ENCODE measurements at places on chromosomes 3 and 15. TPM values are rescaled to one million over a fixed set of nuclear protein-coding genes. Genes with fewer than 3 reads are reported as not detected.

The LIPH gene
- total RNA-seq = not detected

GRCh38 chr3:168497741-168498140 lies 402.0 kb upstream of the GOLIM4 start:
- no peak for DNase-seq

DNA sequence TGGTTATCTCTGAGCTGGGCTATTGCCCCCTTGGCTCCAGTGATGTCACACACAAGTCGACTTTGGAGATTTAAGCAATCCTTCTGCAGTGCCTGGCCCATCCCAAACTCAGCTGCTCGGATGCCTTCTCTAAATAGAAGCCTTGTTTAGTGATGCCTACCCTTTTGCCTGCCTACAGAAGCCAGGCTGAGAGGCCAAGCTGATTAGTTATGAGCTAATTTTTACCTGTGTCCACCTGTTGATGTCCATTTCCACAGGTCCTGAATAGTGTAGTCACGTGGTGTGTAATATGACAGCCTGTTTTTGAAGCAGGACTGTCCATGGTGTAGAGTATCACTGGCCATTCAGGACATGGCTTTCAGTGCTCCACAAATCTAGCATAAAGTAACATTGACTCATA lies 45.5 kb downstream of the SSUH2 start:
- DNase-seq = no peak

- DNase-seq = no peak
Observed at GRCh38 chr15:68710536-68710935, 110.2 kb downstream of the ANP32A start.

The ITIH1 gene
- total RNA-seq = not detected

The SLC27A2 gene
- total RNA-seq = 0.91 TPM

The MEX3B gene
- 49.5 TPM for total RNA-seq

GRCh38 chr3:178492491-178492890 lies 43.7 kb upstream of the KCNMB2 start:
- no peak for DNase-seq

The TMEM108 gene
- total RNA-seq = 5.3 TPM

DNA sequence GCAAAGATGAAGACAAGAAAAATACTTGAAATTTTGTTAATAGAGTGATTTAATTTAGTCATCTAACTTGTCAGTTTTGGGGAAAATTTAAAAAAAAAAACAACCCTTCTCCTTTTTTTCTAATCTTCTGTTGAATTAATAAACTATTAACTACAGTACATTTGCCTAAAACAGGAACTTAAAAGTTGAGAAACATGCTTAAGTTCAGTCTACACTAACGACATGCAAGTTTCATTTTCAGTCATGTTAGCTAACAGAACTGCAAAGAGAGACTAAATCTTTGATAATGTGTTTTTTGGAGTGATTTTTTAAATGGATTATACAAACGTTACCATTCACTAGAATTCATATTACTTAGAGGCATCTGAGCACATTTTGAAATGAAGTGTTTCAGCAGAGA lies 71.9 kb upstream of the MBNL1 start:
- DNase-seq = no peak

The TUSC7 gene
- not detected for total RNA-seq

DNA sequence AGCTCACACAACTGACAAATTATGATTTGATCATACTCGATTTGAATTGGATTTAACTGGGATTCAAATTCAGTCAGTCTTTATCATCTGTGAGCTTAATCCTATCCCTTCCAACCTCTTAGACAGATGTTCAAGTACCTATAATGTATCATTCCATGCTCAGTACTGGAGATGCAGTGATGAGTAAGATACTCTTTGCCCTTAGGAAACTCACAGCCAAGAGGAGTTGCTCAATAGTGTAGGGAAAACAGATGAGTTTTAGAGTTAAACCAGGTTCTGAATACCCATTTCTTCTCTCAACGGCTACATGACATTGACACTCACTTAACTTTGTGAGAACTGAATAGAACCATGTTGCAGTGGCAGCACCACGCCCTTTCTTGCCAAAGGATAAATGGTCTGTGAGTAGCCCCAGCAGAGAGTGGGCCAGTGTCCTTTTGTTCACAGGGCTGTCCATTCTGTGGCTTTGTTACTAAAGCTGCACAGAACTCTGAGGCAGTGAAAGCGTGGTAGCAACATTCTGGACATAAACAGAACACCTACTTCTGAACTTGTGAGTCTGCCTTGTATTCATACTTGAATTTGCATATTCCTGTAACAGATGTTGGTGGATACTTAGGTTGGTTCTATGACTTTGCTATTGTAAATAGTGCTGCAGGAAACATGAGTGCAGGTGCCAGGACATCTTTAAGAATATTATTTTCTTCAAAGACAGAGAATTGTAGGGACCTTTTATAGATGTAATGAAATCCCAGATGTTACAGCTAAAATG lies 91.6 kb downstream of the RASA2 start:
- no peak for DNase-seq

The UCN2 gene
- 1.3 TPM for total RNA-seq

- no peak for DNase-seq
Observed at GRCh38 chr3:61181874-61182273, 69.4 kb downstream of the FHIT start.

The AADACL2 gene
- not detected for total RNA-seq

- DNase-seq = no peak
Observed at GRCh38 chr3:63473641-63474166, 178.8 kb upstream of the SNTN start.

The TRAK1 gene
- 41.0 TPM for total RNA-seq

GRCh38 chr15:31887246-31887645 lies 143.1 kb upstream of the CHRNA7 start:
- peak; percentile 8 for DNase-seq

- no peak for DNase-seq
Observed at GRCh38 chr3:194204042-194204987, 68.4 kb downstream of the HES1 start.

DNA sequence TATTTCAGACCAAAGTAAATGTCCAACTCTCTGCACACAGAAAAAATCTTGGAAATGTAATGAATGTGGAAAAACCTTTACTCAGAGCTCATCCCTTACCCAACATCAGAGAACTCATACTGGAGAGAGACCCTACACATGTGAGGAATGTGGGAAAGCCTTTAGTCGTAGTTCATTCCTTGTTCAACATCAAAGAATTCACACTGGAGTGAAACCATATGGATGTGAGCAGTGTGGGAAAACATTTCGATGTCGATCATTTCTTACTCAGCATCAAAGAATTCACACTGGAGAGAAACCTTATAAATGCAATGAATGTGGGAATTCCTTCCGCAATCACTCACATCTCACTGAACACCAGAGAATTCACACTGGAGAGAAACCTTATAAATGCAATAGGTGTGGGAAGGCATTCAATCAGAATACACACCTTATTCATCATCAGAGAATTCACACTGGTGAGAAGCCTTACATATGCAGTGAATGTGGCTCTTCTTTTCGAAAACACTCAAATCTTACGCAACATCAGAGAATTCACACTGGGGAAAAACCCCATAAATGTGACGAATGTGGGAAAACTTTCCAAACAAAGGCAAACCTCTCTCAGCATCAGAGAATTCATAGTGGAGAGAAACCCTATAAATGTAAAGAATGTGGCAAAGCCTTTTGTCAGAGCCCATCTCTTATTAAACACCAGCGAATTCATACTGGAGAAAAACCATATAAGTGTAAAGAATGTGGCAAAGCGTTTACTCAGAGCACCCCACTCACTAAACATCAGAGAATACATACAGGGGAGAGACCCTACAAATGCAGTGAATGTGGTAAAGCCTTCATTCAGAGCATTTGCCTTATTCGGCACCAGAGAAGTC lies 8.0 kb upstream of the ZNF501 start:
- DNase-seq = no peak

The THAP10 gene
- 7.5 TPM for total RNA-seq

The ANKRD63 gene
- total RNA-seq = not detected

DNA sequence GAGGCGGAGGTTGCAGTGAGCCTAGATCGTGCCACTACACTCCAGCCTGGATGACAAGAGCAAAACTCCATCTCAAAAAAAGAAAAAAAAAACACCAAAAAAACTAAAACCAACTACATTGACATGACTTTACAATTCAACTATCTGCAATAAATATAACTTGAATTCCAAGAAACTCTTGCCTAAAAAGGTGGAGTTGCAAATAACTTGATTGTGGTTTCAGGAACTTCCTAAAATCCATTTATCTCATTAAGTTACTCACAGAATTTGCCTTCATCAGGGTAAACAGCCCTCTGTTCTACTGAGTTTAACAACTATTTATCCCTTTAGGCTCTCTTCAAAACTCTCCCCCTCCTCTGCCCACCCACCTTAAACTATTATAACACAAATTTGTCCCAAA lies 2.7 kb upstream of the MAPK6 start:
- no peak for DNase-seq

DNA sequence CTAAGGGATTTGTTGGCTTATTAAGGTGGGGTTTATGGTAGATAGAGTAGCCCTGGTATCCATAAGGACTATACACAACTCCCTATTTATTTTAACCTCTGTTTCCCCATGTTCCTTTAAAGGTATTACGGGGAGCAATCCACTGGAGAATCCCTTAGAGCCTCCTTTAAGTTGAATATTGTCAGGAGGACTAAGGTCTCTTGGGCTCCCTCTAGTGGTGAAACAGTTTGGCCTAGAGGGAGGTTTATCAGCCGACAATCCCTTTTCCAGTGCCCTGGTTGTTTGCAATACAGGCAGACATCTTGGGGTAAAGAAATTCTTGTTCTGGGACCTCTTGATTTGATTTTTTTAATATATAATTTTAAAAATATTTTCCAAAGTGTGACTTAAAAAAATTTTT lies 12.9 kb downstream of the OPA1 start:
- peak; percentile 61 for DNase-seq

GRCh38 chr15:33506781-33507296 lies 196.1 kb downstream of the RYR3 start:
- no peak for DNase-seq

The NKTR gene
- total RNA-seq = 95.2 TPM

Data from neural crest cell (in vitro differentiated cells).